ENCODE measurements at places on chromosomes 11 and 22.

GRCh38 chr22:40363059-40363458 is 7.3 kb upstream of the SGSM3 start:
- no peak for DNase-seq

- DNase-seq: no peak
Measured at GRCh38 chr11:31218847-31219246, 150.7 kb downstream of the DCDC1 start.

GRCh38 chr22:20507253-20508066 is at the start of gene MED15:
Gene MED15 (plus strand): TSS chr22:20507610. CDS start chr22:20507679, 69 bp downstream.
- DNase-seq: peak; percentile 92

DNA sequence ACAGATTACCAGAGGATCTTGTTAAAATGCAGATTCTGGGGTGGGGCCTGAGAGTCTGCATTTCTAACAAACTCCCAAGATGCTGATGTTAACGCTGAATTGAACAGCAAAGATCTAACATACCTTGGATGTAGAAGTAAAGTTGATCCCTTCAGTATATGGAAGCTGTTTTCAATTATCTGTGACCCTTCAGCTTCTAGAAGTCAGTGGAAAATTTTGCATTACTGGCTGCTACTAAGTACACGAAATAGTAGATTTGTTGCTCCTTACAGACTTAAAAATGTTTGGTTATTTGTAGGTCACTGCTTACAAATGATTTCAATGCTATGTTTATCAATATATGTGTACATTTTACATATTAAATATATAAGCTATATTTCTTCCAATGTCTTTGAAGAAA is 107.4 kb downstream of the ARHGAP42 start:
- DNase-seq: no peak

DNA sequence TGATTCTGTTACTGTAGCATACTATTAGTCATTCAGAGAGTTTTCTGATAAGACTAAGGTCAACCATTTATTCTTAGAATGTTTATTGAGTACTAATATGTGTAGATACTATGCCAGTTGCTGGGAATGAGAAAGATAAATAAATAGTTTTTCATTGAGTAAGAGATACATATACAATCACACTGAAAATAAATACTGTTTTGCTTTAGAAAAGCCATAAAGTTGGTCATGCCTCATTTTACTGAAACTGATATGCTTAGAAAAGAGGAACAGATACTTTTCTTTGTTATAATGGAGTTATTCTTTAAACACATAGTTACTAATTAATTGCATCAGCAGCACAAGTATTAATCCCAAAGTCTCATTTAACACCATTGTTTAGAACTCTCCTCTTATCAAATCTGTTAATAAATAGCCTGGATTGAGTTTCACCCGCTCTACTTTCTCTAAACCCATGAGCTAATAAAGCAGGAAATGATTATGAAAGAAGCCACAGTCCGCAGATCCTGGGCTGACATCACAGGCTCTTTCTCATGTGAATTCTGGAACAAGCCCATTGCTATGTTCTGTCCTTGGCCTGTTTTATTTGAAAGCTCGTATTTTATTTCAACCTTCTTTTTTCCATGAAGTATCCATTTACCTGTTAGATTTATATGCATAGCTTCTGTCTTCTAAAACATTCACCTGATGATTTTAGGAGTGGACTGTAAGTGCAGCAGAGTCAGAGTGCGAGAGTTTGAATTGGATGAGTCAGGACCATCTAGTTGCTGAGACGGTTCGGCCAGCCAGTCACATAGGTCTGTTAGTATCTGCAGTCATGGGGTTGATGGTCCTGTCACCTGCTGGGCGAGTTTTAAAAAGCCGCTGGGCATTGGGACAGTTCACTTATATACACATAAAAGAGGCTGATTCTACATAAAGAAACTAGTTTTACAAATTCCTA is 35.5 kb downstream of the PIWIL4 start:
- peak; percentile 31 for DNase-seq

GRCh38 chr11:94766713-94767206 is 1.4 kb upstream of the AMOTL1 start:
- DNase-seq: no peak

GRCh38 chr11:86062719-86063118 is 6.2 kb downstream of the PICALM start:
- DNase-seq: no peak
